ENCODE measurements at places on chromosomes 6 and 20.

DNA sequence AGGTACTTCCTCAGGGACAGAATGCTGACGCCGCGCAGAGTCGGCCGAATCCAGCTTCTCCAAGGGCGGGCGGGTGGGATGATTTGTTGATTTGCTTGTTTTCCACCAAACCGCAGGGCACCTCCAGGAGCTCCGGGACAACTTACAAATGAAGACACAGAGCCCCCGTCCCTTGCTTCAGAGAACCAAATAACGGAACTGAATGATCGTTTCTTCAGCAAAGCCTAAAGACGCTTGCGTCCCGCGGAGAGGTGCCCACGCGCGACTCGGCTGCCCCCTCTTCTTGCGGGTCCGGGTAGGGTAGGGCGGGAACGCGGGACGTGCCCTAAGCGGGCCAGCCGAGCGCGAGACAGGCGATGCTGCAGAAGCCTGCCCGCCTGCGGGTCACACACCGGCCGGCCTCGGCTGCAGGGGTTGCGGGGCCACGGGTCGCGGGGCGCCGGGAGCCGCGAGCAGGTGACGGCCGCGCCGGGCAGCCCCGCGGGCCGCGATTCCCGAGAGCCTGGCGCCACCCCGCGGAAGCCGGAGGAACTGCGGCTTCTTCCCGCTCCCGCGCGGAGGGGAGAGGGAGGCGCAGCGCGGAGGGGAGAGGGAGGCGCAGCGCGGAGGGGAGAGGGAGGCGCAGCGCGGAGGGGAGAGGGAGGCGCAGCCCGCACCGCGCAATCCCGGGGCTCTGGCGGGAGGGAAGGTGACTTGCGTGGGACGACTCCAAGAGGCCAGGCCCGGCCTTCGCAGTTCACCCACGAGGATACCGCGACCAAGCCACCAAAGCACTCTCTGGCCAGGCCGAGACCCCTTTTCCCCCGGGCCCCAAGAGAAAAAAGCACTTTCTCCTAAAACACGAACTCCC is 7.7 kb upstream of the FOXF2 start:
- DNase-seq, result no peak

DNA sequence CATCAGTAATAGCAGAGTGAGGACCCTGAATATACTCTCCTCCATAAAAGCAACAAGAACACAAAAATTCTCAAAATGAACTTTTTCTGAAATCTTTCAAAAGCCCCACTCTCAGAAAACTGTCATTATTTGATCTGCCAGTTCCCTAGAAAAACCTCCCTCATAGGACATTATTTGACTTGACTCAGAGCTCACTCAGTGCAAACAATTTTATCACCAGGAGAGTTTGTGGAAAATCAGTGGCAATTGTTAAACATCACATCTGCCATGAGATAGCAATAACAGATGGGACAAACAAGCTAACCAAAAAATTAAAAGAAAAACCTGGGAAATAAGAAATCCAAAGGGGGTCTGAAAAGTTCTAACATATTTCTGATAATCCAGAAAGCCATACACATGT is 100.0 kb downstream of the ATG5 start:
- DNase-seq, result no peak

DNA sequence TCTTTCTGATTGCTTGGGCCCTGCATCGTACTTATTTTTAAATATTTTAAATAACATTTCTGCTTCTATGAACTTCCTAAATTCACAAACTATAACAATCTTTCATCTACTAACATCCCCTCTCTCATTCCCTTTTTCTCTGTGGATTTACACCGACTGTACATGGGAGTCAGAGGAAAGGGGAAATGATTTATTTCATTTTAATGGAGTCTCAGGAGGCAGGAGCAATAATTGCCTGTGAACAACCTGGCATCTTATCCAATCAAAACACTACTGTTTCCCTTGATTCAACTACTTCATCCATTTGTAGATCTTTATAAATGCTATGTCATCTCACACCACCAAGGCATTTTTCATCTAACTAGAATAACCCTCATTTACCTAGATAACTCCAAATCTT is 89.6 kb downstream of the FHL5 start:
- no peak for DNase-seq

- DNase-seq, result no peak
These were observed 8.9 kb downstream of the ARHGAP40 start for GRCh38 chr20:38610521-38610920.

- no peak for DNase-seq
These were observed 5.2 kb upstream of the NNAT start for GRCh38 chr20:37515876-37516275.

GRCh38 chr20:61807471-61808160 is 258.1 kb downstream of the TAF4 start:
- no peak for DNase-seq

DNA sequence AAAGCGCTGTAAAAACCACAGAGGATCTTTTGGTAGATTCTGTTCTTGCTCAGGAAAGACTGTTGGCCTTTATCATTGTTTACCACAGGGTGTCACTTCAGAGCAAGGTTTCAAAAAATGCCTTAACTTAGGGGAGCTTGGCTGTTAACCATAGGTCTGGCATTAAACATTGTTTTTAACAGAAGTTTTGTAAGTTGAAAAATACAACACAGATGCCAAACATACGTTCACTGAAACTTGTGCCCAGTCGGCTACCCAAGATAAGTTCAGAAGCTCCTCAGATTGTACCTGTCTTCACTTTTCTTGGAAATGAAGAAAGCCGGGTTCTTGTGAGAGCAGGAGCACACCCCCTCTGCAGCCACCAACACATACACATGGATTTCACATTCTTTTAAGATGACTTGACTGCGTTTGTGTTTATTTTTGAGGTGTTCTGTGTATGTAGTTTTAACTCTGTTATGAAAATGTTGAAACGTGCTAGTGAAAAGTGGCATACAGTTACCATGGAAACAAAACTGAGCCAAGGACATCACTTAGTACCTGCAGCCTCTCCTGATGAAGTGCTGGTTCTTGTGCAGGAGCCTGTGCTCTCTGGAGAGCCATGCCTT is 64.9 kb downstream of the SYCP2L start:
- no peak for DNase-seq
